ENCODE measurements at places on chromosomes 4 and X.

- no peak for DNase-seq
These were observed 4.7 kb upstream of the GPR143 start for GRCh38 chrX:9770319-9770718.

- peak; percentile 12 for DNase-seq
These were observed 5.9 kb downstream of the RTL3 start for GRCh38 chrX:78653118-78653822.

DNA sequence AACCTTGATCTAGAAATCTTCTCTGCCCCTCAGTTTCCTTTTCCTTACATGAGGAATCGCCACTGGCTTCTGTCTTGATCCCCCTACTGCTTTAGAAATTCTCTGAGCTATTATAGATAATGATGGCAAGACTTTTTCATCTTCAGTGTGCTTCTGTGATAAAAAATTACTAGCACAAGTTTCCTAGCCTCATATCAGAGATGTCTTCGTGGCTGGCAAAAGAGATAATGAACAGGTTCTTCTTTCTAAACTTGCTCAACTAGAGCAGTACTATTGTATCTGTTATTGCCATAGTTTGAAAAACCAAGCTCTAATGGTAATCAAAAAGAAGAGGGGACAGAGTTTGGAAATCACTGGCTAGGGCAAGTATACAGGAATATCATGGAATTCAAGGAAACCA, 4.1 kb upstream of the PDGFC start:
- DNase-seq, result no peak

GRCh38 chr4:126137782-126138170, 823.0 kb downstream of the FAT4 start:
- no peak for DNase-seq

DNA sequence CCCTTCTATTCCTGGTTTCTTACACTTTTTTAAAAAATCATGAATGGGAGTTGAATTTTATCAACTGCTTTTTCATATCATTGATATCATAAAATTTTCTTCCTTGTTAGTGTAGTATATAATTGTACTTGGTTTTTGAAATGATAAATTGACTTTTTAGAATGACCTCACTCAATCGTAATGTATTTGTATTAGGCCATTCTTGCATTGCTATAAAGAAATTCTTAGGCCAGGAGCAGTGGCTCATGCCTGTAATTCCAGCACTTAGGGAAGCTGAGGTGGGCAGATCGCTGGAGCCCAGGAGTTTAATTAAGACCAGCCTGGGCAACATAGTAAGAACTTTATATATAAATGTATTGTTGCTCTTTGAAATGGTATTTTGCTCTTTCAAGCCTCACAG, 6.3 kb downstream of the EXOC1 start:
- DNase-seq, result no peak

DNA sequence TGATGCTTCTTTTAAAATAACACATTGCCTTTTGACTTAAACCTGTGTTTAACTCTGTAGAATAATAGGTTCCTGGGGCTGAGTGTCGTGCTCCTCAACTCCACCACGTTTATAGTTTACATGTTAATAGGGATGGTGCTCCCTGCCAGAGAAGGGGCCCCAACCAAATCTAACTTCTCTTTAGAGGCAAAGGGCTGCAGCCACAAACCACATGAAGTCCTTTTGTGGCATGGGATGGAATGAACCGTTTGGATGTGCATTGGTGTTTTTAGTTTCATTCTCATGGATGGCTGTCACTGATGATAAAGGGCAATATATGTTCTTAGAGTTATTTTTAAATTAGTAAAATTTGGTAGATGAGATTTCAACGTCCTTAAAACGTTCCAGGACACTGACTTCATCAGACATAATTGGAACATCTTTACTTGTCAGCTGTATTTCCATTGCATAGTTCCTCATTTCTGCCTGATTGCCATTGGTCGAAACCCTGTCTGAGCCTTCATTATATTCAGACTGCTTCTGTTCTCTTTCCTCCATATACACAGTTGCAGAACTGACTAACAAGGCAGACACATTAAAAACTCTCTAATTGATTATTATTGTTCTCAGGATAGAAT, 60.4 kb upstream of the HPF1 start:
- DNase-seq, result no peak

GRCh38 chr4:73450398-73451004, 14.5 kb downstream of the AFP start:
- DNase-seq, result no peak

DNA sequence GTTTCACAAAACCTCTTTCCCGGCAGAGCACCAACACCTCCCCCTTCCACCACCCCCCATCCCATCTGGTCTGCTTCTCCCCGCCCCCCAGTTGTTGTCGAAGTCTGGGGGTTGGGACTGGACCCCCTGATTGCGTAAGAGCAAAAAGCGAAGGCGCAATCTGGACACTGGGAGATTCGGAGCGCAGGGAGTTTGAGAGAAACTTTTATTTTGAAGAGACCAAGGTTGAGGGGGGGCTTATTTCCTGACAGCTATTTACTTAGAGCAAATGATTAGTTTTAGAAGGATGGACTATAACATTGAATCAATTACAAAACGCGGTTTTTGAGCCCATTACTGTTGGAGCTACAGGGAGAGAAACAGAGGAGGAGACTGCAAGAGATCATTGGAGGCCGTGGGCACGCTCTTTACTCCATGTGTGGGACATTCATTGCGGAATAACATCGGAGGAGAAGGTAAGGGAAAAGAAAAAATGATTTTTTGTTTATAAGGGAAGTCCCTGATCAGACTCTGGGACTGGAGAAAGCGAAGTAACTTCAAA, at the start of gene PDGFRA:
Gene PDGFRA, plus strand, starts transcription at position 333 of the 541 bp plus-strand sequence. CDS start 29,476 bp downstream, outside the sequence.
- DNase-seq, result no peak

GRCh38 chr4:17577665-17578481, 875 bp downstream of the LAP3 start:
- peak; percentile 54 for DNase-seq

- DNase-seq, result no peak
These were observed 36.2 kb downstream of the CTBP1 start for GRCh38 chr4:1212546-1213335.

DNA sequence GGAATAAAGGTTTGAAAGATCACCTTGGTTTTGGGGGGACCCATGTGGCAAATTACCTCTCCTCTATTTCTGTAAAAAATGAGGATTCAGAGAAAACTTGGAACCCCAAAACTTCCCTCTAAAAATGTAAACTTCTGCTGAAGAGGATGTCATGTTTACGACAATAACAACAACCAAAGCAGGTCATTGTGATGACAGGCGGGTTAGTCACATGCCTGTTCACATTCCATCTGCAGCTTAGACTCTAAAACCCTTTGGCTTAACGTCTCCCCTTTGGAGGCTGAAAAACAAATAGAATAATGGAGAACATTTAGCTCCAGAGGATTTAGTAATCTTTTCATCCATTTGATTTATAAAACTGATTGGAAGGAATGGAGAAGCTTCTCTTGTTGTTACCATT, 75.0 kb upstream of the FAM9C start:
- no peak for DNase-seq

GRCh38 chr4:185740471-185740873, 71.5 kb downstream of the SORBS2 start:
- DNase-seq, result no peak

DNA sequence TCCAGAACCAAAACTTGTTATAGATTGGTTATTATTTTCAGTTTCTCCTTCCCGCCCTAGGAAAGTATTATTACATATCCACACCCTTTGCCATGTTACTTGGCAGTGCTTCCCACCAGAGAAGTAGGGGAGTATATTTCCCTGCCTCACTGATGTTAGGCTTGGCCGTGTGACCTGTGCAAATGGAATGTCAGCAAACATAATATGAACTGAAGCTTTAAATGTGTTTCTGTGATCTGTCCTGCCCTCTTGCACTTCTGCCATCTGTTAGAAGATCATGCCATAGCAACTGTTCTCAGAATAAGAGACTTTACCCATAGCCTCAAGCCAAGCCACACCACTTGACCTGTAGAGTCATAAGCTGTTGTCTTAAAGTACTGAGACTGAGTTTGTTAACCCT, 36.7 kb upstream of the NEUROG2 start:
- no peak for DNase-seq

- DNase-seq, result no peak
These were observed 129.0 kb upstream of the STX18 start for GRCh38 chr4:4670869-4671268.

DNA sequence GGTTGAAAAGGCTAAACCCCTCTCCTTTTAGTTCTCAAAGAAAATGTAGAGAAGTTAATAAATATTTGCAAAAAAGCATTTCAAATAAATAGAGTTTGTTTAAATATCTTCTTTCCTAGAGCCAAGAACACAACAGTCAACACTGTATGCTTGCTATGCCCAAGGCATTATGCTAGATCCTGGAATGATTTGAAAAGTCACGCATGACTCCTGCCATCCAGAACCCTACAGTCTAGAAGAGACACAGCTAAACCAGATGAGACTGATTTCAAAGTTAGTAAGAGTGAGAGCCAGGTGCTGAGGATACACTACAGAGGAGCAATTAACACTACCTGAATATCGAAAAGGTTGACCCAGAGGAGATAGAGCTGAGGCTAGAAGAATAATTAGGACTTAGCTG, 205.8 kb downstream of the NWD2 start:
- no peak for DNase-seq

DNA sequence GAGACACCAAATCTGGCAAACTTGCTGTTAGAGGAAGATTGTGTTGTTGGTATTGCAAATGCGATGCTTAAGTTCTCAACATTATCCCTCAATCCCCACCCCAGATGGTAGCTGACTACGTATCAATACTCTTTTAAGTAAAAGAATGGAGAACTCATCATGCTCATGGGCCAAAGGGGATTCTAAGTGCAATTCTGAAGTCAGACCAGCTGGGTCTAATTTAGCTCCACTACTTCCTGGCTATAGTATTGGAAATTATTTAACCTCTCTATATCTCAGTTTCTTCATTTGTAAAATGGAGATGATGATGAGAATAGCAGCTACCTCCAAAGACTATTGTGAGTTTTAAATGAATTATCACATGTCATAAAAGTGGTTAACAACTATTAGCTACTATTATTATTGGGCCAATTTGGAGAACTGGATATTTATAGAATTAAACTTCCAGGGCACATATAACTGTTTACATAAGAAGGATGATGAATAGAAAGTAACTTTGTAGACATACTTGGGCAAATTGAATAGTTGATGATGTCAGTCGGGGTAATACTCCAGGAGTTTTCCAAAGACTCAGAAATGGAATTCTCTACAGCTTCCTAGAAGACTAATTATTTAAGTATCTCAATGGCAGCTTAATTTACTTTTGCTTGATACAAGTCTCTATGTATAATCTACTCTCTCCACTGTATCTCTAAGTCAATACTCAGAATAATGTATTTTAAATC, 5.0 kb upstream of the SLAIN2 start:
- no peak for DNase-seq

- no peak for DNase-seq
These were observed 137.2 kb upstream of the HS3ST1 start for GRCh38 chr4:11565899-11566298.

DNA sequence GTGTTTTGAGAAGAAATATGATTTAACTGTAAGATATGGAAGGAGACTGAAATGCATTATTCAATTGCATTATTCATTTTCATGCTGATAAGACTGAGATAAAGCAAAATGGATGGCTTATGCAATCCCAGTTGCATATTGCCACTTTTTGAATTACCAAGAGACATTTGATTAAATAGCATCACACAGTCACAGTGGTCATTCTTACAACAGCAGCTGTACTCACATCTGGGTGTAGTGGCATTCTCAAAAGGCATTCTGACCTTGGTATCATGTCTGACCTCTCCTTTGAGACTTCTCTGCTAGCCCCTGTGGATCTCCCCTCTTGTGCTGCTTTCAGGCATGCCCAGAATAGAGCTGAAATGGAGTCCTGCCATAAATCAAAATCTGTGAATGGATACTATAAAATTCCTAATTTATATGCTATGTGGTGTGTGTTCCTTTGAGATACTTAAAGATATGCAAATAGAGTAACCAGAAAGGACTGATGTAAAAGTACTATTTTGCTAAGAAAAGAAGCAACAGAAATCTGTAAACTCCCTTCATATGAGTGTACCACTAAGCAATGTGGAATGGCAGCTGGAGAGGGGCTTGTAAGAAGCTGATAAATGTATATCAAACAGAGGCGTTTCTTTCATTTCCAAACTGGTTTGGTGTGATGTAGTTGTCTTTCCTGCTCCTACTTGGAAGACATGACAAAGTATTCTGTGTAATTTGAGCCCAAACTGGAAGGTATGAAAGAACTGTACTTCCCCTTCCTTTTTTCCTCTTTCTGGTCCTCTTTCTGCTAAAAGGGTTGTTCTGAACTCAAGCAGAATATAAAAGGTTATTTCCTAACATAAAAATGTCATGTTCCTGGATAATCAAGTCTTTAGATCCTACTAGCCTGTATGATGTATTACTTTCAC, 25.4 kb upstream of the METAP1 start:
- no peak for DNase-seq

DNA sequence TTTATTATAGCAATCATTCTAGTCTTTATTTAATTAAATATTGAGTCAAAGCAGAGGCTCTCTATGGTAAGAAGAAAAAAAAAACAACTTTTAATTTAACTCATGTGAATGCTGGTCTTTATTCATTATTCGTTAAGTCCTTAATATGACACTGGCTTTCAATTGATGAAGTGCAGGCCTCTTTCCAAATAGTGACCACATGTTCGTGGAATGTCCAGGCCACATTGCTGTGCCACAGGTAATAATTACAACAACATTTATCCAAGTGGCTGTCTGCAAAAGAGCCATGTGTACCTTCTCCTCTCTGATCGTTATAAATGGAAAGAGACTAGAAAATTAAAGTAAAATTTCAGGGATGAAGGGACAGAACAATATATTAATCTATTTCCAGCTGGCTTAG, 220.1 kb upstream of the PABPC4L start:
- no peak for DNase-seq

DNA sequence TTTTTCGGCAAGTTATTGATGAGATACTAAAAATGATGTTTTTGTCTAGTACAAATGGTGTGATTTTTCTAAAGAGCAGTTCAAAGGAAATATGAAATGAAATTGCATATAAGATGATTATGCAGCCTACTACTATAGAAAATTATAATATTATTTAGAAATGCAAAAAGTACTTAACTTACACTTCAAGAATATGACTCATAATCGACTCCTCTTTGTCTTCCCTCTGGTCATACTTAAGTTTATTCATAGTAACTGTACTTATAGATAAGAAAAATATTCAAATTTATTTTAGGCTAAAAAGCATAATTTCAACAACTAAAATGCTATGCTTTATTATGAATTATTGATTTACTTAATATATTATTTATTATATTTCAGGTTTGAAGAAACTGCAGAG, 33.2 kb downstream of the CEP44 start:
- no peak for DNase-seq

GRCh38 chr4:61200916-61201526, 895 bp downstream of the ADGRL3 start:
- DNase-seq, result no peak

DNA sequence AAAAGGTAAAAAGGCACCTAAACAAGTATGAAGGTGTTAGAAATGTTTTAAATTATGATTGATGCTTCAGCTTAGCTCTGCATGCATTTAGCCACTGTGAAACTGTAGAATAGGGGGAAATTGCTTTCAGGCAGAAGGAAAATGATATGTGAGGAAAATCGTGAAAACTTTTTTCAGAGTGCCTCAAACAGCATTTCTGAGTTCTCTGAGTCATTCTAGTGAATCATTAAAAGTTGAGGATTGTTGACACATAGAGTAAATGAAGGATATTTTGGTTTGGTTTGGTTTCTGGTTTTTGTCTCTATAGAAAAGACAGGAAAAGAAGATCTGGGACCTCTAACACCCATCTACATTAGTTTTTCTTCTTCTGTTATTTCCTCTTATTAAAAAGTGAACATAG, 332.5 kb upstream of the TRAM1L1 start:
- no peak for DNase-seq
